ENCODE measurements at places on chromosomes 13 and 19. TPM values are rescaled to one million over a fixed set of nuclear protein-coding genes. Genes with fewer than 3 reads are reported as not detected.
A peak's percentile ranks its signal among the peaks of the same experiment; 100 is the strongest.

DNA sequence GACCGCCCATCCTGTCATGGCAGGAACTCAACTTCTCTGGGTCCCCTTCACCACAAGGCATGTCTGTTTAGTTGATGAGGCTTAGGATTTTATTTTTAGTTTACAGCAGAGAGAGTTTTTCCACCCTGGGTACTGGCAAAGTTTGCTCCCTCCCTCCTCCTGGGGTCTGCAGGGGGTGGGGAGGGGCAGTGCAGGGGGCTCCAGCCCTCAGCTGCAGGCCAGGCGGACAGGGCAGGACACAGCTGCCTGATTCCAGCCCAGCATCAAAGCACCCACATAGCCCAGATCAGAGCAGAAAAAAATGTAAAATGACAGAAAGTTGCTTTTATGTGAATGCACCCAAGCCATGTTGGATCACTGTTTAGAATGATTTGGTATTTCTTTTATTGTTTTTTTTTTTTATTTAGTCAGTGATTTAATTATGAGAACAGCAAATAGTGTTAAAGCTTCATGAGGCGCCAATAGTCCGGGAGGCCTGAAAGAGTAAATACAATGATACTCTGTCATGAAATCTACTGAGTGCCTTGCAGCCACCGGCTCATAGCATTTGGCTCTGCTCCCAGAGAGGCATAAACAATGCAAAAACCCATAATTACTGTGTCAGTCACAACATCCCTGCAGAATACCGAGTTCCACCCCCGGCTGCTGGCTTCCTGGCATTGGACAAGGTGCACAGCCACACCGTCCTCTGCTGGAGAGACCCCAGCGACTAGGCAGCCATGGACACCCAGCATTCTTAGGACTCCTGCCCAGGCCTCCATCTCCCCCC, 923.5 kb downstream of the UQCRFS1 start:
- H3K4me1 ChIP-seq, result no peaks in the 10 kb centered on the region
- H3K36me3 ChIP-seq, result no peaks in the 10 kb centered on the region
- H3K27me3 ChIP-seq, result no peaks in the 10 kb centered on the region
- DNase-seq, result peak; percentile 35
- no peak overlapping the region for H3K27ac ChIP-seq
- no peak overlapping the region for H3K4me3 ChIP-seq

Gene KLC3
- 0.04 TPM for polyA plus RNA-seq

Gene GSX1
- polyA plus RNA-seq, result not detected

Gene KCTD12
- polyA plus RNA-seq, result 101 TPM

Gene SPACA4
- polyA plus RNA-seq, result 4.2 TPM

DNA sequence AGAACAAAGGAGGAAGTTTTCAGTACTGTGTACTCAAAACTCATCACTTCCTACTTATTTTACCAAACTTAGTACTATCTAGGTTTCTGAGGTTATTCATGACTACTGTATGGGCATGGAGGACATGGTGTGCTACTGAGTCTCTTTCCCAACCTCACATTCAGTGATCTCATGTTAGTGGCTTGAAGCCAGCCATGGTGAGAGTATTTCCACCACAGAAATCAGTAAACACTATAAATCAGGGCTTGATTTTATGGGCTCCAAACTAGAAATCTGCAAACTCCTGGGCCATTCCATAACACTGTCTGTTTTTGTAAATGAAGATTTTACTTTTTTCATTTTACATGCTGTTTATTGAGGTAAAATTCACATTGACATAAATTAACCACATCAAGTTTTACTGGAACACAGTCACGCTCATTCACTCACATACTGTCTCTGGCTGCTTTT, 19.7 kb downstream of the MED26 start:
- DNase-seq, result no peak
- no peaks in the 10 kb centered on the region for H3K36me3 ChIP-seq
- H3K4me1 ChIP-seq, result peaks cover 3% of the 10 kb centered on the region
- no peak overlapping the region for H3K4me3 ChIP-seq

- H3K27me3 ChIP-seq, result no peaks in the 10 kb centered on the region
- no peaks in the 10 kb centered on the region for H3K4me1 ChIP-seq
- H3K27ac ChIP-seq, result no peak overlapping the region
- peaks cover 39% of the 10 kb centered on the region for H3K36me3 ChIP-seq
- no peak for DNase-seq
Observed at GRCh38 chr13:49140910-49141611, 79.1 kb upstream of the MLNR start.

DNA sequence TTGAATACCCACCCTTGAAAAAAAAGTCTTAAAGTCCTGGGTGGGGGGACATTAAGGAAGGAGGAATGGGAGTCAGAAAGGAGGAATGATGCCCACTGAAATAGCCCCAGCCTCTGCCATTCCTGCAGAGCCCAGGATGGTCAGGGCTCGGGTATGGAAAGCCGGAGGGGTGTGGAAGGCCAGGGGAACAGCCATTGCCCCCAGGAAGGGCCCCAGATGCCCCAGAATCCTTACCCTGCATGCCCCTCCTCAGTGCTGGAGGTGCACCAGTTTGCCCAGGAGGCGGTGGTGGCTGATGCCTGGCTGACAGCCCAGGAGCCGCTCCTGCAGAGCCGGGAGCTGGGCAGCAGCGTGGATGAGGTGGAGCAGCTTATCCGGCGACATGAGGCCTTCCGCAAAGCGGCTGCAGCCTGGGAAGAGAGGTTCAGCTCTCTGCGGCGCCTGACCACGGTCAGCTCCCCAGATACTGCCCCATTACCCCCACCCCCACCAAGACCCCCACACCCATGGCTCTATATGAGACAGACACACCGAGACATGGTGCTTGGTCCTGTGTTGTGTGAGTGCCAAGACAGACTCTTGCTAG, 10.7 kb upstream of the SHKBP1 start:
- no peak for DNase-seq
- H3K4me3 ChIP-seq, result no peak overlapping the region
- H3K4me1 ChIP-seq, result peaks cover 6% of the 10 kb centered on the region

DNA sequence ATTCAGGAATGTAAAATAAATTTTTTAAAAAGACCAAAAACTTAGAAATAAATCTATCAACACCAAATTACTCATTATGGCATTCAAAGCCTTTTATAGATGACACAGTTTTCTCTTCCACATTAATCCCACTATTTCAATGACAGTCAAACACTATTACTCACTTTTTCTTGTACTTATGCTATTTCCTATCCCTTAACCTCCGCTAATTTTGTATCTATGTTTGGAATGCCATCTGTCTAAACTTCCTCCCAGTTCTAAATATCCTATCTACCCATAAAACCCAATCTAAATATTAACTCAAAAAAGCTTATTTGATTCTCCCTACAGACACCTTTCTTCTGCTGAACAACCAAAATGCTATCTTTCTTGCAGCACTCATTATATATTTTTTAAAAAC, 203.5 kb downstream of the ENOX1 start:
- H3K36me3 ChIP-seq, result no peaks in the 10 kb centered on the region
- no peaks in the 10 kb centered on the region for H3K4me1 ChIP-seq
- no peak overlapping the region for H3K4me3 ChIP-seq
- no peaks in the 10 kb centered on the region for H3K27me3 ChIP-seq

- no peak overlapping the region for H3K4me3 ChIP-seq
- no peaks in the 10 kb centered on the region for H3K4me1 ChIP-seq
- H3K27me3 ChIP-seq, result no peaks in the 10 kb centered on the region
- H3K27ac ChIP-seq, result no peak overlapping the region
Observed at GRCh38 chr19:32537580-32537979, 43.4 kb upstream of the PDCD5 start.

Gene TGFB1
- polyA plus RNA-seq, result 13.9 TPM

Gene ZNF850
- 2.1 TPM for polyA plus RNA-seq

GRCh38 chr19:44587963-44588770, 25.2 kb upstream of the IGSF23 start:
- no peaks in the 10 kb centered on the region for H3K27me3 ChIP-seq
- no peak for DNase-seq
- H3K4me3 ChIP-seq, result no peak overlapping the region
- H3K27ac ChIP-seq, result peak overlapping the region; percentile 87
- peaks cover 44% of the 10 kb centered on the region for H3K4me1 ChIP-seq

Gene NANOS3
- 2.3 TPM for polyA plus RNA-seq

Gene SPART
- polyA plus RNA-seq, result 44.0 TPM

- H3K27ac ChIP-seq, result no peak overlapping the region
- H3K4me1 ChIP-seq, result peaks cover 11% of the 10 kb centered on the region
- no peaks in the 10 kb centered on the region for H3K27me3 ChIP-seq
- DNase-seq, result no peak
Observed at GRCh38 chr19:5822181-5822844, 17.2 kb downstream of the FUT6 start.

Gene DHDH
- polyA plus RNA-seq, result 5.2 TPM

Gene MAN2B1
- 51.5 TPM for polyA plus RNA-seq

DNA sequence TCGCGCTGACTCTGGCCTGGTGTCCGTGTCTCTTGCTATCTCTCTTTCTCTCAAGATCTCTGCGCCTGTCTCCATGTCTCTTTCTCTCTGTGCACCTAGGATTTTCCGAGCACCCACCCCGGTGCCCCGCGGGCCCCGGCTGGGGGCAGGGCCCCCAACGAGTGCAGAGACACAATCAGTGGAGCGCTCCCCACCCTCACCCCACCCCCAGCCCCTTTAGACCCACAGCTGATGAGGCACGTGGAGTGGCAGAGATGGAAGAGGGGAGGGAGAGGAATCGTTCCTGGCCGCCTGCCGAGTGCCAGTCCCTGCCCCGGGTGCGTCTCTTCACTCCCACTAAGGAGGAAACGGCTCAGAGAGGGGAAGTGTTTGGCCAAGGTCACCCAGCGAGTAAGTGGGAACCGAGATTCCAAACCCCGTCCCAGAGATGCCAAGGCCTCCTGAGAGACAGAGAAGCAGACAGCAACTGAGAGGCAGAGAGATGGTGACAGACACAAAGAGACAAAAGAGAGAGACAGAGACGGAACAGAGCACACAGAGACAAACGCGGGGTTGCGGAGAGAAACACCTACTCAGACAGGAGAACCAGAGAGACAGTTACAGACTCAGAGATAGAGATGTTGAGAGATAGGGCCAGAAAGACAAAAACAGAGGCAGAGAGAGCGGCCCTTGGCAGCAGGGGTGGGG, 626 bp upstream of the BCL3 start:
- H3K27me3 ChIP-seq, result no peaks in the 10 kb centered on the region
- H3K4me3 ChIP-seq, result peak overlapping the region; percentile 49
- peaks cover 25% of the 10 kb centered on the region for H3K36me3 ChIP-seq
- peak; percentile 82 for DNase-seq

- H3K27ac ChIP-seq, result no peak overlapping the region
- no peak for DNase-seq
- H3K36me3 ChIP-seq, result no peaks in the 10 kb centered on the region
- no peaks in the 10 kb centered on the region for H3K4me1 ChIP-seq
- no peaks in the 10 kb centered on the region for H3K27me3 ChIP-seq
Observed at GRCh38 chr13:26449063-26449848, 108.2 kb upstream of the WASF3 start.

DNA sequence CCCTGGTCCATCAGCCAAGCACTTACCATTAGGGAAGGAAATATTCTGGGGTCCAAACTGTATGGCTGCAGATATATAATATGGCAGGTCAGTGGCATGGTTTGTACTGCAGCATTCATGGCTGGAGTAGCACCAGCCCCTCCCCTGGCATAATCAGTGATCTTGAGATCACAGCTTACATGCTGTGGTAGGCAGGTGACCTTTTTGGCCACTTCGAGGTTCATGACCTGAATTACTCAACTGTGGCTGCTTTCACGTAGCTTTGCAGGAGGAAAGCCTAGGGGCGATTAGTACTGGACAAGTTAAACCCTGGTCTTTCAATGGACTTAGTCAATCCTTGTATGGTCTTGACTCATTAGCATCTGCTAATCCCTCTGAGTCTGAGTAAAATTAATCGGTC, 169.8 kb downstream of the SPRY2 start:
- H3K4me1 ChIP-seq, result no peaks in the 10 kb centered on the region
- no peak overlapping the region for H3K27ac ChIP-seq
- no peak for DNase-seq
- H3K27me3 ChIP-seq, result no peaks in the 10 kb centered on the region

All from large intestine (tissue), 12 donors.